Stimulated activated CD8-positive, alpha-beta memory T cell treated with anti-CD3 and anti-CD28 coated beads, Interleukin-12 subunit alpha, Interleukin-12 subunit beta, amount 100 ng/mL, for 4 hours (primary cell): ENCODE measurements at places on chromosomes 16 and 17.

DNA sequence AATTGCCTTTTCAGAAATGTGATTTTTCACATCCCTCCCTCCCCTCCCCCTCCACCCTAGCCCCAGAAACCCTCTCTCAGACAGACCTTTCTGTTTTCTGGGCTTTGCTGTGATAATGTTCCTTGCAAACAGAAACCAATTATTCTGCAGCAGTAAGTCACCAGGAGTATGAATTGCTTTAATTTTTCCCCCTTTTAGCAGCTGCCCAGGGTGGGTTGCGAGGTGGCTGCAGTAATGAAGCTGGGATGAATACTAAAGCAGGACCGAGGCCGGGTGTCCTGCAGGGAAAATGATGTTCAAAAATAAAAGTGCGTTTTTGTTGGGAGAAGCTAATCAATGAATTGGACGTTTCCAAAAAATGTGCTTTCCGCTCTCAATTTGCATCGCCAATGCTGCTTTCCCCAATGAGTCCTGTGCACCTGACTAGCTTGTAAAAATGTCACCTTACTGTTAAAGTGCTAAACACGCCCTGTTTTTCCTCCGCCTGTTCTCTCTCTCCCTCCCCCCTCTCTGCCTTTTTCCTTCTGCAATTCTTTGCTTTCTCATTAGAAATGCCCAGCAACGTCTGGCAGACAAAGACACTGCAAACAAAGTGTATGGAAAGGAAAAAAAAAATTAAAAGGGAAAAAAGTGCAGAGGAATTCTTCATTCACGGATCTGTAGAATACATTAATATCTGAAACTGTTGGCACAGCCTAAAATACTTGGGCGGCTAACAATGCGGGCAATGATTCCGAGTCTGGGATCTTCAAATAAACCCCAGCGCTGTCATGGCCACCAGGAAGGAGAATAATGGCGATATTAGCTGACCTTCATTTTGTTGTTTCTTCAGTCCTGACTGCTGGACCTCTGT is 244.1 kb downstream of the STX8 start:
- no peak for DNase-seq

DNA sequence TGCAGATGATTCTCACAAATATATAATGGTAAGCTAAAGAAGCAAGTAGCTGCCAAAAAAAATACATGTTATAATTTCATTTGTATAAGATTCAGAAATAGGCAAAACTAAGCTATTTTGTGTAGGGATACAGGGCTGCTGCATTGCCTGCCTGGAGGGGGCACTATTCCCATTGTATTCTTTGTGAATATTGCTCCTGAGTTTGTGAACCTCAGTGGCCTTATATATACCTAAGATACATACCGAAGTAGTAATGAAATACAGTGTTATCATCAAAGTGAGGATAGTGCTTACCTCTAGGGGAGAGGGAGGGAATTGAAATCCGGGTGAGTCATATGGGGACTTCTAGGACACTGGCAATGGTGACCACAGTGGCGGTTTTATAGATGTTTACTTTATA is 53.5 kb downstream of the C17orf58 start:
- no peak for DNase-seq

DNA sequence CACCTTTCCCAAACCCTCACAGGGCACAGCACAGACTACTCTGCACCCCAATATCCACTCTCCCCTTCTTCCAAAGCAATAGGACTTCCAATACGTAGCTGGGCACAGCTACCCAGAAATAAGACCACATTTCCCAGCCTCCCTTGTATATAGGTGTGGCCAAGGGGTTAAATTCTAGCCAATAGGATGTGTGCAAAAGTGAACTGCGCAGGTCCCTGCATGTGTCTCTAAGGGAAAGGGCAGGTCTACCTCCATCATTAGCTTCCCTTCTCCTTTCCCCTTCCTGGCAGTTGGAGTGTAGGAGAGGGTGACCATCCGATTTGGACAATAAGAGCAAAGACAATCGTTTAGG is 25.5 kb upstream of the SNN start:
- DNase-seq = no peak

- DNase-seq = no peak
Measured at GRCh38 chr16:2460916-2461315, 1.0 kb downstream of the TEDC2 start.

GRCh38 chr16:88541831-88542616 is 28.2 kb upstream of the ZC3H18 start:
- DNase-seq = no peak

DNA sequence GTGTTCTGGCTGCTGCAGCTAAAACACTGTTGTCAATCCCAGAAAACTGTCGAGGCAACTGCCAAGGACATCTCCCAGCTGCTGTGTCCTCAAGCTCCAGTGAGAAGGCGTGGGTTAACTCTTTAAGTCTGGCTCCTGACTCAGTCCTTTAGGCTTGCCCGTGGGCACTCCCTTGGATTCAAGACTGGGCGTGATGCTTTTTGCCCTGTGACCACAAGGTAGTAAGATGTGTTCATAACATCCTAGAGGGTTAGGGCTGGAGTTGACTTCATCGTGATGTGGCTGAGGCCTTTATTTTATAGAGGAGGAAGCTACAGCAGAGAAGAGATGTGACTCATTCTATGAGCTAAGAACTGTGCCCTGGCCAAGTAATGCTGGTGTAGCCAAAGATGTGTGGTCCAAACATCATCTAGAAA is 50.9 kb upstream of the TEKT3 start:
- no peak for DNase-seq

DNA sequence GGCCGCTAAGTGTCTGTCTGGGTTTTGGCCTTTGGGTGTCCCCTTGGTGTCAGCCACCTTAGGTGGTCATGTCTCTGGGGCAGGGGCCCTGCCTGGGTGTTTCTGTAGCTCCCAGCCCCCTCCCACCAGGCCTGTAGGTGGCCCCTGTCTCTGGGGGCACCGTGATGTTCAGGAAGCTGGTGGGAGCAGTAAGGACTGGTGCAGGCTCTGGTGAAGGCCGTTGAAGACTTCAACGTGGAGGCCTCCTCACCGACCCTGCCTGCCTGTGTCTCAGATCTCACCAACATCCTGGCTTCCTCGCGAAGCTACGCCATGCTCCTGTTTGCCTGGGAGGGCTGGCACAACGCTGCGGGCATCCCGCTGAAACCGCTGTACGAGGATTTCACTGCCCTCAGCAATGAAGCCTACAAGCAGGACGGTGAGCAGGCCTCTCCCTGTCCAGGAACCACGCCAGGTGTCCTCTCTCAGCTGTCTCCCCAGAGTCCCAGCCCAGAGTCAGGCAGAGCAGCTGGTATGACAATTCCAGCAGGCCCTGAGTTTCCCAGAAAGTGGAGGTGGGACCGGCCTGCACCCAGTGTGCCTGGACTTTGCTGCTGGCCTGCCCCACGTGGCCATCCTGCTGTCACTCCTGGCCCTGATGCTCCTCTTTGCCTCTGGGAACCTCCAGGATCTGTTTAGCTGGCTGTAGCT is 2.8 kb downstream of the ACE start:
- no peak for DNase-seq

- no peak for DNase-seq
Measured at GRCh38 chr17:57862694-57863667, 13.1 kb upstream of the MRPS23 start.

DNA sequence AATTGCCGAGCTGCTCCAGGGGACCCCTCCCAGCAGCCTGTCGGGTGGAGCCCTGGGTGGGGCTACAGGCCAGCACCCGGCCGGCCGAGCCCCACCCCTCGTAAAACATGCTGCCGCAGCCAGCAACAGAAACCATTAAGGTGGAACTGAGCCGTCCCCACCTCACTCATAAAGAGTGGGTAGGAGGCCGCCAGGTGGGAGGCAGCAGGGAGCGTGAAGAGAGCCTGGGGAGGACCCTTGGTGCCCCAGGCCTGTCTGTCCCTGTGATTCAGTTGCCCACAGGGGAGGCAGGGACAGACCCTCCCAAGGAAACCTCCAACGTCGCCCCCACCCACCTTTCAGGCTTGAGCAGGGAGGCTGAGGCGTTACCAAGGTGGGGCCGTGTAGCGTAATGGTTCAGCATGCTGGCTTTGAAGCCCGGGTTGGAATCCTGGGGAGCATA is 8.4 kb downstream of the FOXN1 start:
- no peak for DNase-seq

GRCh38 chr16:3152277-3152990 is 17.6 kb downstream of the ZNF213 start:
- DNase-seq = peak; percentile 63

- DNase-seq = no peak
Measured at GRCh38 chr17:62573480-62574117, 53.9 kb upstream of the MRC2 start.

DNA sequence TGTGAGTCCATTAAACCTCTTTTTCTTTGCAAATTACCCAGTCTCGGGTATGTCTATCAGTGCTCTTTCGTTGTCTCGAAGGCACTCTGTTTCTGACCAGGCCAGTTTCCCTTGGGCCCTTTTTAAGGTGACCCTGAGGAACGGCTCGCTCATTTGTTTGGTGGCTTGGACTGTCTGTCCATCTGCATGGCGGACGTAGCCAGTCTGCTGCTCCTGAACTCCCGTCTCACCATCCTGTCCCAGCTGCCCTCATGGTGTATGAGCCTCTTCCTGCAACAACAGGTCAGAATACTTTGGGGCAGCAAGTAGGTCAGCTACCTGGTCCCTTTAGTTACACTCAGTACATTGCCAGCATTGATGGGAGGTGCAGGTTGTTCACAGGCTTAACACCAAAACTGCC is 19.0 kb downstream of the DRC7 start:
- no peak for DNase-seq

DNA sequence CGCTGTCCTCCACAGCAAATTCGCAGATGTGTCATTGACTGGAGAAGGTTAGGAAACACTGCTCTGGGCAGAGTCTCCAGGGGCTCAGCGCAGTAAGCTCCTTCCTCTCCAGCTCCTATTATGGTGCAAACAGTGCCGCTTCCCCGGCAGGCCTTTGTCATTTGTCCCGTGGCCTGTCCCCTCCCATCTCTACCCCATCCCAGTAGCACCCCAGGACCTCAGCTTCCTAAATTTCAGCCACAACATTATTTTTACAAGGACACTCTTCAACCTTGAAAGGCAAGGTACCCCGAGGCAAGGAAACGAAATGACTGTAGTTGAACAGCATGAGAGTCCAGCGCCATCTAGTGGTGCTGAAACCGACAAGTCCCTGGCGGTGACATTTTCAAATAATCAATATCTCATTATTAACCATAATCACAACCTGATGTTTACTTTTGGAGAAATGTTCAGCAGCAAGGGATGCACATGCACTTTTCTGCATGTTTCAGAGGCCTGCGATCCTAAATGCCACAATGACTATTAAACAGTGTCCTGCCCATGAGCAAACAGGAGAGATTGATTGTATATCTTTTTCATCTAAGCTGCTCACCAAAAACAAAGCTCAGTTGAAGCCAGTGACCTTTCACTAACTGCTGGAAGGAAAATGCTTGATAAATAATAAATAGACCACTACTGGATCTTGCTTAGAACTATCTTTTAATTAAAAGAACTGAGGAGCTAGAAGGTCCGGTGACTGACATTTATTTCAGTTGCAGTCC is 16.5 kb downstream of the MRPS23 start:
- DNase-seq = peak; percentile 14

- no peak for DNase-seq
Measured at GRCh38 chr17:75828076-75828400, 16.2 kb downstream of the UNC13D start.

GRCh38 chr16:88633684-88634140 is 4.7 kb upstream of the IL17C start:
- peak; percentile 66 for DNase-seq

DNA sequence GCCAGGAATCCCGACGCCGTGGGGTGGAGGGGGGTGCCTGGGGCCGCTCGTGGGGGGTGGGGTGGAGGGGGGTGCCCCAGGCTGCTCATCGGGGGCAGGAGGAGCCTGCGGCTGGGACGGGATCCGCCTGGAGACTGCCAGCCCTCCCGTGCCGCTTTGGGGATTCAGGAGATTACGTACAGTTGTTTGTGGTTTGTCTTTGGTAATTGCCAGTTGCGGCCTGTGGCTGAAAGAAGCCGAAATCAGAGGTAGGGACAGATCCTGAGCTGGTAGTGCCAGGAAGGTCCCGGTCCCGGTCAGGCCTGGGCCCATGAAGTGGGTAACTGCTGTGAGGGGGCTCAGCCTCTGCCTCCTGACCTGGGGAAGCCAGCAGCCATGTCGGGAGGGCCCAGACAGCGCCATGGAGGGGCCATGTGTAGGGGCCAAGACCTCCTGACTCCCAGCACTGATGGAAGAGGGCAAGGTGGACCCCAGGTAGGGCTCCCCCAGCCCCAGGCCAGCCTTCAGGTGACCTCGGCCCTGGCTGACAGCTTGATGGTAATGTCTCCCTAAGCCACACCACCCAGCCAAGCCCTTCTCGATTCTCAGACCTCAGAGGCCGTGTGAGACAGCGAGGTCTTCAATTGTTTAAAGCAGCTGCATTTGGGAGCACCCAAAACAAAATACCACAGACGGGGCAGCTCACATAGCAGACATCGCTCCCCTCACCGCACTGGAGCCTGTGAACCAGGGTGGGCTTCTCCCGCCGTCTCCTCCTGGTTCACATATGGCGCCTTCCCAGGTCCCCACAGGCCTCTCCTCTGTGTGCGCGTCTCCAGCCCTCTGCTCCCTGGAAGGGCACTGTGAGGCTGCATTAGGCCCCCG is 34.9 kb upstream of the SSTR5 start:
- no peak for DNase-seq

DNA sequence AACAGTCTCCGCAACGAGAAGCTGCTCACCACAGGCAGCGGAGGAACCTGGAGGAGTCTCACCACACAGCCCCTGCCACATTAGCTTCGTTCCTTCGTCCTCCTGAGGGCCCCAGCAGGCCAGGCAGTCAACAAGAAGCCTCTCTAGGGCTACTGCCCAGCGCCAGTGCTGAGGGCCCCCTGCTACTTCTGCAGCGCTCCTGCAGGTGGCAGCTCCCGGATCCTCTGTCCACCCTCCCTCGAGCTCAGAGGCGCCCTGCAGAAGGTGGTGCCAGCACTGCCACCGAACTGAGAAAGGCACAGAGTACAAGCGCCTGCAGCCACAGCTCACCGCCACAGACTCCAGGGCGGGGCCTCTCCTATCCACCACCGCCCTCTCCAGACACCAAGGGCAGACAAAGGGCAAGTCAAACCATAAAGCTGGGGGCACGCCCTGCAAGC is 27.3 kb downstream of the KDM8 start:
- peak; percentile 45 for DNase-seq

- no peak for DNase-seq
Measured at GRCh38 chr17:34991606-34992005, 11.3 kb downstream of the LIG3 start.

GRCh38 chr17:82786427-82786826 is 34.6 kb downstream of the TBCD start:
- DNase-seq = no peak

DNA sequence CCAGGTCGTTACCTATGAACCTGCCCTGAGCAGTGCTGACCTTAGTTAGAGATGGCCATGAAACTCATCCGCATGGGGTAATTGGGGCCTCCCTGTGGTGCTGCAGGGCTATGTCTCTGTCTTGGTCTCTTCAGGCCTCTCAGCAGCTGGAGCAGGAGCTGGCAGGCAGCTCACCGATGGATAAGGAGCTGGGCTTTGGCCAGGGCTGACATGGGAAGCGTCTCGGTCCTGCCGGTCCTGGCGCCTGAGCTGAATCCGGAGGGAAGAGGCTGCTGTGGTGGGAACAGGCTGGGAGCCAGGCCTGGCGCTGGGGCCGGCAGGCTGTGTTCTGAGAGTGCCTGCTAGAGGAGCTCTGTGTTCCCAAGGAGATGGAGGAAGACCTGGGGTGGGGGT is 10.1 kb downstream of the IL32 start:
- DNase-seq = no peak
